Foreskin keratinocyte (primary cell): ENCODE measurements at places on chromosomes 12 and 14. TPM values are rescaled to one million over a fixed set of nuclear protein-coding genes. Genes with fewer than 3 reads are reported as not detected.

Gene PZP
- total RNA-seq, result not detected in 2 replicates

Gene TTC7B
- 46.5 and 50.3 TPM in 2 replicates for total RNA-seq

Gene CLEC1B
- not detected in 2 replicates for total RNA-seq

Gene ADAMTS20
- total RNA-seq, result not detected in 2 replicates

Gene NFYB
- total RNA-seq, result 25.7 and 26.5 TPM in 2 replicates

Gene NFE2
- 0.07 and 0.14 TPM in 2 replicates for total RNA-seq
